Activated naive CD8-positive, alpha-beta T cell treated with anti-CD3 and anti-CD28 coated beads for 36 hours (primary cell): ENCODE measurements at places on chromosomes 7 and 10.

GRCh38 chr10:25050402-25050801 is 34.0 kb downstream of the THNSL1 start:
- no peak for DNase-seq

- peak; percentile 9 for DNase-seq
These were observed 1002.9 kb upstream of the KCND2 start for GRCh38 chr7:119270045-119270464.

GRCh38 chr7:31079824-31080511 is 27.9 kb downstream of the ADCYAP1R1 start:
- no peak for DNase-seq

- peak; percentile 82 for DNase-seq
These were observed 15.2 kb upstream of the PPP2R2D start for GRCh38 chr10:131885391-131886165.
